Breast epithelium (tissue), 4 donors: ENCODE measurements at places on chromosomes 16 and 17. TPM values are rescaled to one million over a fixed set of nuclear protein-coding genes. Genes with fewer than 3 reads are reported as not detected.
A peak's percentile ranks its signal among the peaks of the same experiment; 100 is the strongest.

DNA sequence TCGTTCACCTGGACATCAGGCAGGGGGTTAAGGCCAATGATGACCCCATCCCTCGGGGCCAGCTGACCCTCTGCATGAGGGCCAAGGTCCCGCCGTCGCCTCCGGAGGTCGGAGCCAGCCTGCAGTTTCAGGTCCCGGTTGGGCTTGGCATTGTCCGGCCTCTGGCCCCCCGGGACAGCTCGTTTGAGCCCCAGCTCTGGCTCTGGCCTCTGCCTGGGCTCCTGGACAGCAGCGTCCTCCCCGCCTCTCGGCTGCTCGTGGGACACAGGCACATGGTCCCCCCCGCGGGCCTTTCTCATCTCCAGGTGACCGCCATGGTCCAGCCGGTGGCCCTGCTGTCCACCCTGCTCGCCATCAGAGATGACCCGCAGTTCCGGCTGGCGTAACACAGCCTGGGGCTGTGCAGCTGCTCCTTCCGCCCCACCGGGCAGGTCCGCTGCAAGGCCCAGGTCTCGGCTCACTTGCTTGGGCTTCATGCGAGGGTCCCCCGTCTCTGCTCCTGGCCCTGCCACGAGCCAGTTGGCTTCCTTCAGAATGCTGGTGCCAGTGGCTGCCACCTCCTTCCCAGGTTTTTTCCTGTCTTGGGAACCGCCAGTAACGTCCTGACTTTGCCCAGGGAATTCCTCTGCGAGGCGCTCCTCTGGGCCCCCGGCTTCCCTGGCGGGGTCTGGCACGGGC is 6.7 kb downstream of the NDUFAF8 start:
- DNase-seq = no peak

DNA sequence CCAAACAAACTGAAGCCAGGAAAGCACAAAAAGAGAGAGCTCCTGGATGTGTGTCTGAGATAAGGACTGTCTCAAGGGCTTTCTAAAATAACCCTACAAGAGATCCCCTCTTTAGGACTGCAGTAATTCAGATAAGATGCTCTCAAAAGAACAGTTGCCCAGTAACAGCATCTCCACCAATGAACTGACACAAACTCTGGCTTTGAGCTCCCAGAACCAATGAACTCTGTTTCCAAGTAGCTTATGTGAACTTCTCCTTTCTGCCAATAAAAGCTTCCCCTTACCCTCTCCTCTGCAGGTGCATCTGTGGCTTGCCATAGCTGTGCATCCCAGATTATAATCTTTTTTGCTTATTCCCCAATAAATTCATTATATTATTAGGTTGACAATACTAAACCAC is 421.5 kb downstream of the SLC39A11 start:
- DNase-seq = no peak

- no peak for DNase-seq
Measured at GRCh38 chr17:69223809-69224208, 4.8 kb downstream of the ABCA10 start.

DNA sequence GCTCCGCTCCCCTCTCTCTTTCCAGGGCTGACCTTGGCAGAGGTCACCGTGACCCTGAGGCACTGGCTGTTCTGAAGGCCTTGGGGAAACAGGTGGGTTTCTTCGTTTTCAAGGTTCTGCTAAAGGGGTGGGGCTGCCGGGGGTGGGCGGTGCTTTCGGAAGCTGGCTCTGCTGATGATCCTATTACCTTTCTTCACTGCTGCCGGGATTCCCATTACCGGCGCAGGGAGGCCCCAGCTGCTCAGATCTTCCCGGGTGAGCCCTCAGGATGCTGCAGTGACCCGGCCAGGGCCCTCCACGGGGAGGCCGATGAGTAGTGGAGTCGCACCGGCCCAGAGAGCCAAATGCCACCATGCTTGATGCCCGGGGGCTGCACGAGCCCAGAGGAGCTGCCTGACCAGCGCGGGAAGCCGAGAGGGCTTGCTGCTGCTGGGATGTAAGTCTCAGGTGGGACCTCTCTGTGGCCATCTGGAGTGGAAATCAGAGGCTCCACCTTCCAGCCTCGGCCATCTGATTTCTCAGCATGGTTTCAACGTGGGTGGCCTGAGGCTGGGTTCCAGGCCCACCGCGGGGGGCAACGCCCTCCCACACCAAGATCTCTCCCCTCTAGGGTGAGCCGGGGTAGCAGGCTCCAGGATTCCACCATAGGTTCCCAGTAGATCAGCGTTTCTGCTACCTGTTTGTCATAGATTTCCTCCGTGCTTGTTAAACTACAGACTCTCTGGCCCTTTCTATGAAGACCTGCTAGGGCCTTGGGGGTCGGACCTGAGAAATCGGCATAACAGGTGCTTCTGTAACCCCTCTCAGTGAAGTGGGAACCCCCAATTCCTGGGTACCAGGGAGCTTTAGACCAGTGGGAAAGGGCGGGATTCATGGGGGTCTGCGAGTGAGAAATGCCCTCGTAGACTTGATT is 21.6 kb upstream of the ADCY7 start:
- DNase-seq = peak; percentile 13

DNA sequence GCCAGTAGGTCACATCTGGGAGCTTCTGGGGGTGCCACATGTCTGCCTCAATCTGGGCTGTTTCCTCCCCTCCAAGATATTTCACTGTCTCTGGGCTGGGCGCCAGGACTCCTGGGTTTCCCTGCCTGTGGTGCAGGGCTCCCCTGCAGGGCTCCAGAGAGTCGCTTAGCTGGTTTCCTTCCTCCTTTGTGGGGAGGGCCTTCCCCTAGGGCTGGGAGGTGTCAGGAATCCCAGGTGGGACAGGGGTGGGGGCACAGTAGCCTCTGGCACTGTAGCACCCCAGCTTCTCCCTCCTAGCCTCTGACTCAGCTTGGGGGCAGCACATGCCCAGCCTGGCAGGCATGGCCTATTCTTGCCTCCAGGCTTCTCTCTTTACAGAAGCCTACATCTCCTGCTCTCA is 2.6 kb downstream of the RARA start:
- peak; percentile 74 for DNase-seq

DNA sequence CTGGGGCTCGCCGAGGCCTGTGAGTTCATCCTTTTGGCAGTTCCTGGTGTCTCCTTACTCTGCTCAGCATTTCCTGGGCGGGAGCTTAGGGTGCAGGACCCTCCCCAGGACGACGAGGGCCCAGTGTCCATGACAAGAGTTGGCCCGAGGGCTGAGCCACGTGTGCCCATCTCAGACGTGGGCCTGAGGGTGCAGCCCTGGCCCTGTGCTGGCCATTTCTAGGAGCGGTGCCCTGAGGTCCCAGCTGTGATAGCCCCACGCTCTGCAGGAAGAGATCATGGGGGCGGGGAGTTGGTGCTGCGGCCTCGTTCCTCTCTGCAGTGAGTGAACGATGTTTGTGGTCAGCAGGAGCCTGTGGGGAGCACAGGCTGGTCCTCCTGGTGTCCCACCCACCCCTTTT is 6.0 kb upstream of the MC1R start:
- DNase-seq = no peak

DNA sequence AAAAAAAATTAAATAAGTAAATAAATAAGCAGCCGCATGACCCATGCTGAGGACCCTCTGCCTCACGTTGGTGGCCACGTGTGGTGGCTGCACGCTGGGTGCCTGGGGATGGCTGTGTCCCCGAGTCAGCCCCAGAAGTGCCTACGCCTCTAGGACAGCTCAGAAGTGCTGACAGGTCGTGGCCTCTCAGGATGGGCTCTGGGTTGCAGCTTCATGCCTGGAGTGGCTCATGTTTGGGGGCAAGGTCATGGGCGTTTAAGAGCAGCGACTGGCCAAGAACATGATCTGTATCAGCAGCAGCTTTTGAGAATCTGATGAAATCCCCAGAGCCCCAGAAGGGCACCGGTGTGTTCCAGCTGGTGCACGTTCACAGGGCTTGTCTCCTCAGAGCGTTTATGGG is 26.8 kb upstream of the CAPN15 start:
- no peak for DNase-seq

GRCh38 chr17:63881935-63882601 is at the start of gene GH2:
Gene GH2 (minus strand): TSS chr17:63881944. CDS start chr17:63881801, 143 bp downstream.
- DNase-seq = no peak

GRCh38 chr17:59807892-59808509 is 84.7 kb downstream of the TUBD1 start:
- DNase-seq = no peak

GRCh38 chr16:72282362-72282761 is 110.4 kb upstream of the PMFBP1 start:
- DNase-seq = no peak

DNA sequence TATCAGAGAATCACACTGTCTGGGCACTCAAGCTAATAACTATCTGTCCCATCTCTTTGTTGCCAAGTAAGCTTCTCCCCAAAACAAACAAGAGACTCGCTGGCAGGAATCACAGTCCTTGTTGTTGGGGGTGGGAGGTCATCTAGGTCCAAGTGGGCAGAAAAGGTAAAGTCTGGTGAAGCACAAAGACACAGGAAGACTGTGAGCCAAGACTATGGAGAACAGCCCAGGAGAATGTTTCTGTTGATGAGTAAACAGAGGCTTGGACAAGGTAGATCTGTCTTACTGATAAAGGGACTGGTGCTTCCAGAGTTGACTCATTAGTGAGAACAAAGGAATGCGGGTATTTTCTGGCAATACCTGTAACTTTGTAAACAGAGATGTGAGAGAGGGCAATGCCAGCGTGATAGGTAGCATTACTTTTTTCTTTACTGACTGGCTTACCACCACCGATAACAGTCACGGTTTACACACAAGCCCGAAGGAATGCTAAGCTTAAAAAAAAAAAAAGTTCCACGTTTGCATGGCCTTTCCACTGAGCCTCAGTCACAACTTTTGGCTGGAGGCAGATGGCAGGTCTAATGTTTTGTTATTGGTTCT is 11.5 kb upstream of the MMD start:
- DNase-seq = no peak

DNA sequence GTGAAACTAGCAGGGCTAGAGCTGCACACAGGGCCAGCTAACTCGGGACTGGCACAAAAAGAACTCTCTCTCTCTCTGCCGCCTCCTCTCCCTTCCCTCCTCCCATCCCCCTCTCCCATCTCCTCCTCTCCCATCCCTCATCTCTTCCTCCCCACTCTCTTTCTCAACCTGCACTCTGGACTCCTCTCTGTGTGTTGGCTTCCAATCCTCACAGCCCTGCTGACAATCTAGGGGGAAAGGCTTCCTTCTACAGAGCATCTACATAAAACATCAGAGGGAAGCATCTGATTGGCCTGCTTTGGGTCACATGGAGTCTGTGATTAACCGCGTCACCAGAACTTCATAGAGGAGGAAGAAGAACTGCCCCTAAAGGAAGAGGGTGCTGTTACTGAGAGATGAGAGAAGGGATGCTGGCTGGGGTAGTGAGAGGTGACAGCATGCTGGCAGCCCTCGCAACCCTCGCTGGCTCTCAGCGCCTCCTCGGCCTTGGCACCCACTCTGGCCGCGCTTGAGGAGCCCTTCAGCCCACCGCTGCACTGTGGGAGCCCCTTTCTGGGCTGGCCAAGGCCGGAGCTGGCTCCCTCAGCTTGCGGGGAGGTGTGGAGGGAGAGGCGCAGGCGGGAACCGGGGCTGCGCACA is 12.8 kb upstream of the ZFP90 start:
- no peak for DNase-seq

DNA sequence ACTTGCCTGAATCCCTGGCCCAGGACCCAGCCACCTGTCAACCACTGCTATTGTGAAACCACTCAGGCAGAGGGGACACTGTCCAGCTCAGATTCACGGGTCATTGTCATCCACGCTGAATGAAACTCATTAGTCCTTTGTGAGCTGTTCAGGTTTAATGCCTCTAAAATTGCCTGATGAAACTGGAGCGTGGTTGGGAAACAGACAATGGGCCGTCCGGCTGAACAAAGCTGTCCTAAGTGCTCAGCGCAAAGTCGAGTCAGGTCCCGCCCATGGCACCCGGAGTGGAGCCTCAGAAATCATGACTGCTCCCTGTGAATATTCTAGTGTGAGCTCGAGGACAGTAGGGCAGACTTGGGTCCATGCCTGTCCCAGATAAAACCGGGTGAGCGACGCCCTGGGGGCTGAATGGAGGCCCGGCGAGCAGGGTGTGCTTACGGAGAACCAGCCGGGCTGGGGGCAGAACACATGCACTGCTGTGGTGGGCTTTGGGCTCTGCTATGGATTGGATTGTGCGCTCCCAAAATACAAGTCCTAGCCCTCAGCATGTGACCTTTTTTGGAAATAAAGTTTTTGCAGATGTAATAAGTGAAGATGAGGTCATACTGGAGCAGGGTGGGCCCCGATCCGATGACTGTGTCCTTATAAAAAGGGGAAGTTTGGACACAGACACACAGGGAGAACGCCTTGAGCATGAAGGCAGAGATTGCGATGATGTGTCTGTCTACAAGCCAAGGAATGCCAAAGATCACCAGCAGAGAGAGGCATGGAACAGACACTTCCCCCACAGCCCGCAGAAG is 12.9 kb upstream of the CMIP start:
- DNase-seq = no peak

- DNase-seq = no peak
Measured at GRCh38 chr16:72722552-72722951, 325.4 kb downstream of the ZFHX3 start.

- peak; percentile 92 for DNase-seq
Measured at GRCh38 chr16:75647492-75648264, at the start of the genes KARS1 and TERF2IP. Gene KARS1 (minus strand): TSS chr16:75647665. CDS start chr16:75647639, 26 bp downstream. Gene TERF2IP (plus strand): TSS chr16:75647773. CDS start chr16:75647883, 110 bp downstream.

DNA sequence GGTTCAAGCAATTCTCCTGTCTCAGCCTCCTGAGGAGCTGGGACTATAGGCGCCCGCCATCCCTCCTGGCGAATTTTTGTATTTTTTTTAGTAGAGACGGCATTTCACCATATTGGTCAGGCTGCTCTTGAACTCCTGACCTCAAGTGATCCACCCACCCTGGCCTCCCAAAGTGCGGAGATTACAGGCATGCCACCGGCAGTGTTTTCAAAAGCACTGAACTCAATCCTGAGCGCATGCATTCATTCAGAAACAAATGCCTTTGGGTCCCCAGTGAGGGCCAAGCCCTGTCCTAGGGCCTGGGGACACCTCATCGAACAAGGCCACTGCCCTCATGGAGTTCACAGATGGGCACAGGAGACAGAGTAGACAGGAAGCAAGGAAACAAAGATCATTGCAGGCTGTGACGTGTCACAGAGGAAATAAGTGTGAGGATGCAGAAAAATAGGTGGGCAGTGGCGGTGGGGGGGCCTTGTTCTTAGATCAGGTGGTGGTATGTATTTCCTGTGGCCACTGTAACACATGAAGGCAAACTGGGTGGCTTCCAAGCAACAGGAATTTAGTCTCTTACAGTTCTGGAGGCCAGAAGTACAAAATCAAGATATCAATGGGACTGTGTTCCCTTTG is 12.5 kb downstream of the TMEM114 start:
- no peak for DNase-seq

The CEP131 gene
- total RNA-seq = 9.7 TPM

The KRTAP4-3 gene
- total RNA-seq = not detected
